Stimulated activated CD8-positive, alpha-beta memory T cell treated with anti-CD3 and anti-CD28 coated beads, Interleukin-2, amount 100 ng/mL, for 1 hour (primary cell): ENCODE measurements at places on chromosomes 2 and 18.

GRCh38 chr2:46198164-46198883 is 98.9 kb upstream of the EPAS1 start:
- no peak for DNase-seq

DNA sequence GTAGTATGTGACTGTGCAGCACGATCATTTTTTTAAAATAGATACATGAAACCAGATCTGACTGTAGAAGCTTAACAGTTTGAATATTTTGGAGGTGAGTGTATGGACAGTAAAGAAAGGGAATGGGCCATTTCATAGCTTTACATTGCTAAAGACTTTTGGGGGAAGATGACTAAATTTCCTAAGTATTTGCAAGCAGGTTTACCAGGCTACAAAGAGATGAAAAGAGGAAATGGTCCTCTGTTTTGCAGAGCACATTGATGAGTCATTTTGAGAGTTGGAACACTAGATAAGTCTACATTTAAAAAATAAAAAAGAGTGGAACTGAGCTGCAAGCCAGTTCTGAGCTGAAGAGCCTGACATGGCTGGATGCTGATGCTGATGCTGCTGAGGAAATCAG is 115.7 kb upstream of the LRATD1 start:
- no peak for DNase-seq

GRCh38 chr2:101337877-101338276 is 29.4 kb upstream of the RNF149 start:
- no peak for DNase-seq

DNA sequence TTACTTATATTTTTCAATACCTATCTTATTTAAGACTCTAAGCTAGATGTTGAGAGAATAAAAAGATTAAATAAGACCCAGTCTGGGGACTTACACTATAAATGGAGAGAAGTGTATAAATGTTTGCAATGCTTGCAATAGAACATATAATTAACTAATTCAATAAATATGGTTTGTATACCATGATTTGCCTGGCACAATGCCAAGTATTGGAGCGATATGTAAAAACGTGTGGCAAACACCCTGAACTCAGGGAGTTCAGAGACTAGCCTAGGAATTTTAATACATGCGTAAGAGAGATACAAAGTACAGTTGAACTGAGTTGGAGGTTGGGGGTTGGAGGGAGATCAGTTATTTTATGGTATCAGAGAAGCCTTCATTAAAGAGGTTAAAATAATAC is 251.8 kb upstream of the DDX18 start:
- DNase-seq, result no peak

- no peak for DNase-seq
These were observed 71.0 kb downstream of the HS1BP3 start for GRCh38 chr2:20579866-20580265.

- no peak for DNase-seq
These were observed 688.0 kb upstream of the ZEB2 start for GRCh38 chr2:145207884-145208283.

DNA sequence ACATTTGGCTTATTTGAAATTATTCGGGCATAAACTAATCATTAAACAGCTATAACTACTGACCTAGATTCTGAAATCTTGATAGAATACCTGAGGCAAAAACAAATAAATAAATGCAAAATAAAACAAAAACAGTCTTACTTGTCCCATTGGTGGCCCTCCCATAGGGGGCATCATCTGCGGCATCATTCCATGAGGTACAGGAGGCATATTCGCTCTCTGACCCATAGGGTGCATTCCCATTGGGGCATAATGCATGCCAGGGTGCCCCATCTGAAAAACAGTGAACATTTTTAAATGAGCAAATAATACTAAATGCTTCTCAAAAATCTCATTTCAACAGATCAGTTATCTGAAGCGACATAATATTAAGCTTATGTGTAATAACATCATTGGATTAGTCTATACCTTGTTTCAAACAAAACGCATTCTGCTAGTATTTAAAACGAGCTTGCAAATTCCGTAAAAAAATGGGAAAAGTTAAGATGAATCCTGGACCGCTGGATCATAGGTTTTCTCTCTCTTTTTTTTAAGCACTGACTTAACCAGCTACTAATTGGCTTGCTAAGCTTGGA is 1.3 kb downstream of the PRPF40A start:
- DNase-seq, result no peak

DNA sequence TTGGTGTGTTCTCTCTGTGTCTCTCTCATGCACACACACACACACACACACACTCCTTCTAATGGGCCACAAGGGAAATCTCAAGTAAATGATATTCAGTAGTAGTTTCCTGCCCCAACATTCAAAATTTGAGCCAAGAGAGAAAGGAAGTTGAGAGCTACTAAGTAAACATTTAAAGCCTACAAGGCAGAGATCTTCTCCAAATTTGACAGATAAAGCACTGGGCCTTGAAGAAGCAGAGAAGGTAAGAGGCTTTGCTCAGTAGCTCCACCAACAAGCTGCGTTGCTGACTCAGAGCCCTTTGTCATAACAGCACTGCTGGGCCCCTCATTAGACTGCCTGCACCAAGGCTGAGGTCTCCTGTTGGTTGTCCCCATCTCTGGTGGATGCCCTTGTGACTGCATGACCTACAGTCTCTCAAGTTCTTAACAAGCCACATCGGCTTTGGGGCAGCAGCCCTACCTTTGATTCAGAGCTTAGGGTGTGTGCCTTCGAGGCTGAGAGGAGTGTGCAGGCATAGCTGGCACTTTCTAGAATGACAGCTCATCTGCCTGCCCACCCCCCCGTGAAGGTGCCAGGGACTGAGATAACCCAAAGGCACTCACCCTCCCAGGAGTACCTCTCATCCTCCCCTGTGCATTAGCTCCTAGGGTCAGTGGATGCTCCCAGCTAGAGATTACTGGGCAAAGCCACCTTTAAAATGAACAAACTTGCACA is 32.3 kb upstream of the NEB start:
- no peak for DNase-seq

- DNase-seq, result no peak
These were observed 25.2 kb downstream of the MYCN start for GRCh38 chr2:15965564-15966019.

DNA sequence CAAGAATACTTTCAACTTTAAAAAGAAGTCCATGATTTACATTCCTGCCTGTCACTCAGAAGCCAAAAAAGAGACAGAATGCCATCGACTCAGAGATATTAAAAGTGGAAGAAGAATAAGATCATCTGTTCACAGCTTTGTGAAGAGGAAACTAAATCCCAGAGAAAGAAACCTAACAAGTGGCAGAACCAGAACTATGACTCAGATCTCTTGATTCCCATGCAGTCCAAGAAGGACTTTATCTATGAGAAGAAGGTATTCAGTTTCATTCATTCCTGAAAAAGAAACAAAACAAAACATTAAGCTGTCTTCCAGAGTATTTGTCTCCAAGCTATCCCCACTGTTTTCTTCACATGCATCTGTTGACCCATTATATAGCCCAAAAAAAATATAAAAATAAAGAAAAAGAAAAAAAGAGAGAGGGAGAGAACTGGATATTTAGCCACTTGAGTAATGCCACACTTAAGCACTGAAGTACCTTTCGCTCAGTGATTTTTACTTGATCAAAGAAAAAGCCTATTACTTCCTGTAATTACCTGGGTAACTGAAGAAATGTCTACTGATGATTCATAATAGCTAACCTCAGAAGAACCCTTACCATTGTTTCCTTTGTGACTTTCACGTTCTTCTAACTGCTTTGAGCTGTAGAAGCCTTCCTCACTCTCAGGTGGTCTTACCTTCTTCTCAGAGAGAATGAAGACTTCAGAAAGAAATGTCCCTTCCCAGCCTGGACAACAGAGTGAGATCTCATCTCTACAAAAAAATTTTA is 17.7 kb upstream of the AKAIN1 start:
- DNase-seq, result no peak
